ENCODE measurements at places on chromosomes 6 and 20.
A peak's percentile ranks its signal among the peaks of the same experiment; 100 is the strongest.

DNA sequence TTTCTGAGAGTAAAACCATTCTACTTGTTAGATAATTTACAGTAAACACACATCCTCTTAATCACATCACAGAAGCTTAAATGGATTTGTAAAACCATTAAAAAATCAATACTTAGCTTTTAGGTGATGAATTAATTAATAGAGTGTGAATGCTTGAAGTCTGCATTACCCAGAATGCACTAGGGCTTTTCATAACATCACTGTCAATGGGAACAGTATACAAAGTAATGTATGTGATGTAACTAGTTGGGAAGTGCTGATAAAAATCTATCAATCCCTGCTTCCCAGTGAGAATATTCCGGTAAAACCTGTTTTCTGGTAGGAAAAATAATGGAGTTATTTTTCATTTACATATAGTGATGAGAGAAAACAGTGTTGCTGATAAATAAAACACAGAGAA, 23.1 kb upstream of the HDGFL1 start:
- DNase-seq: no peak

GRCh38 chr6:35486005-35486925, 10.6 kb downstream of the TEAD3 start:
- no peak for DNase-seq

DNA sequence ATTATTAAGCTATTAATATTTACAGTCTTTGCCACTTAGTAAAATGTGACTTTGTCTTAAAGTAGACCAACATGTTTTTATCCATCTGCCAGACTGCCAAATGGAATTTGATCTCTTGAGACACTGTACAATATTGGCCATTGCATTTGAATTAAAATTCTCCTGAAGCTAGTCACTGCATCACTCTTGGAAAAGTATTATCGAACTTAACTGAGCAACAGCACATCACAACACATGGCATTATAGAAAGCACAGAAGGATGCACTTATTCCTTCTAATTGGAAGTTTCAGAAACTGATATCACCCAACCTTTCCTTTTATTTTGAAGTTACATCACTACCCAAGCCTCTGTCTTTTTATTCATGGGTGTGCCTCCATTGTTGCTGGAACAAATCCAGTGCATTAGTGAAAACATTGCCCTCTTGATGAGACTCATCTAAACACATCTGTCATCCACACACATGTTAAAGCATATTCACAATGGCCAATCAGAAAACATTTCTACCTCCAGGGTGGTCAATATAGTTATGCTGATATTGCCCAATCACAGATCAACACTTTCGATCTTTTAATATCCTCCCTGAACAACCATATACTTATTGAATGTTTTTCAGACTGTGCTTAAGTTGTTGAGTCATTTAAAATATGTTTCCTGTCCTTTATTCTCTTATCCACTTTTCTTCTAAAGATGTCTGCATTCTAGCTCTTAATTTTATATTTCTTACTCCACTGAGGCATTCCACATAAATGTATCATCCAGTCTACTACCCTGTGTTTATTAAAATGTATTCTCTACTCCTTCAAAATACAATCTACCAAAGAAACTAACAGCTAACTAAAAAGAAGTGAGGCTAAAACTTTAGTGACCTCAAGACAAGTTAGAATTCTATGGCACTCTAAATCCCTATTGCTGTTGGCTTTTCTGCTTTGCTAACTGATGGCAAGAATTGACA, 535.0 kb downstream of the RFPL4B start:
- DNase-seq: no peak

DNA sequence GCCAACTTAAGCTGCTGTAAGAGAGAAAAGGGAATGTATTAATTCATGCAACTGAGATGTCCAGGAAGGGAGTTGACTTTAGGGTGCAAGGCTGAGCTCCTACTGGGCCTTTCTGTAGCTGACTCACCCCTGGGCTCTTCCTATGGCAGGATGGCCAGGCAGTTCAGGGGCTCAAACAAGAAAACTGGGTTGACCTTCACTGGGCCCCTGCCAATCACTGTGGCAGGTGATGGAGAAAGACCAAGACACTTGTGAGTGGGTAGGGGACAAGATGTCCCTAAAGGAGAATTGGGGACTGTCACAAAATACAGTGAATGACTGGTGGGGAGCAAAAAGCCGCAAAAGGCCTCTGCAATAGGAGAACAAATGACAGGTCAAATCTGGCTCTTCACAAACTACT, 21.5 kb upstream of the RALGAPA2 start:
- DNase-seq: no peak

GRCh38 chr20:13169086-13169485, 52.0 kb upstream of the ISM1 start:
- DNase-seq: no peak

DNA sequence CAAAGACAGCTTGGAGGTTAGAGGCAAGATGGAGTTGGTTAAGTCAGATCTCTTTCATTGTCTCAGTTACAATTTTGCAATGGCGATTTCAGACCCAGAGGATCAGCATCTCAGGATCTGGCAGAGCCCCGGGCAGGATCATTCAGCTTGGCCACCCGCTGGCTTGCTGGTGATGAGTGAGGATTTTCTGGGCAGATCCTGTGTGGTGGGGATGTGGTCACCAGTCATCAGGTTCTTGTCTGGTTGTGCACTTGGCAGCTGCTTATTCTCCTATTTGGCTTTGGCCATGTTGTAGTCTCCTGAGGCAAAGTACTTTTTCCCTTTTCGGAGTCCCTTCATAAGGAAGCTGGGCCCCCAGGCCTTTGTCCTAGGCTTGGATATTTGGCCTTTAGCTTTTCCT, 953.9 kb downstream of the KIF16B start:
- DNase-seq: no peak

GRCh38 chr20:5531318-5532081, 214.7 kb upstream of the PROKR2 start:
- no peak for DNase-seq

DNA sequence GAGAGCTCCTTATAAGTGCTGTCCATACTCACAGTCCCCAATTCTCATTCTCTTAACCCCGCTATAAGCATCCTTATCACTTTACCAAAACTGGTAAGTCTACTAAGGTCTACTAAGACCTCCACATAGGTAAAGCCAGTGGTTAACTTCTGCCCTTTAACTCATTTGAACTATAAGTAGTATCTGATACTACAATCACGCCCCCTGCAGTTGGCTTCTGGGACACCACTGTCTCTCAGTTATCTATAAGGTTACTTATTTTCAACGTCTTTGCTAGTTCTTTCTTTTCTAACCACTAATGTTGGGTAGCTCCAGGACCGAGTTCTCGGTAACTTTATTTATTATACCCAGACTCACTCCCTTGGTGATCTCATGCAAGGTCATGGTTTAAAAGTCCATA, 142.6 kb downstream of the ARHGAP18 start:
- DNase-seq: peak; percentile 52

DNA sequence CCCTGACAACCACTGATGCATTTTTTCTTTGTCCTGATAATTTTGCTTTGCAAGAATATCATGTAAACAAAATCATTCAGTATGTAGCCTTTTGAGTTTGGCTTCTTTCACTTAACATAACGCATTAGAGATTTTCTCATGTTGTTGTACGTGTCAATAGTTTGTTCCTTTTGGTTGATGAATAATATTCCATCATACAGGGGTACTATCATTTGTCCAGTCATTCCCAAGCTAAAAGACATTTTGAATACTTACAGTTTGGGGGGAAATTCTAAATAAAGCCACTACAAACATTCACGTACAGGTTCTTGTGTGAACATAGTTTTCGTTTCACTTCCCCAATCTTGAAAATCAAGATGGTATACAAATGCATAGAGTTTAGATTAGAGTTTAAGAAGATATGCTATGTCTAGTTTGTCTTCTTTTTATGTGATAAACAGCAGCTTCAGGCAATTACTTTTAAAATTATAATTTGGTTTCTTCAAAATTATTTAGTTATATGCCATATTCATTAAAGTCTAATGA, 5.2 kb downstream of the HAO1 start:
- DNase-seq: no peak

DNA sequence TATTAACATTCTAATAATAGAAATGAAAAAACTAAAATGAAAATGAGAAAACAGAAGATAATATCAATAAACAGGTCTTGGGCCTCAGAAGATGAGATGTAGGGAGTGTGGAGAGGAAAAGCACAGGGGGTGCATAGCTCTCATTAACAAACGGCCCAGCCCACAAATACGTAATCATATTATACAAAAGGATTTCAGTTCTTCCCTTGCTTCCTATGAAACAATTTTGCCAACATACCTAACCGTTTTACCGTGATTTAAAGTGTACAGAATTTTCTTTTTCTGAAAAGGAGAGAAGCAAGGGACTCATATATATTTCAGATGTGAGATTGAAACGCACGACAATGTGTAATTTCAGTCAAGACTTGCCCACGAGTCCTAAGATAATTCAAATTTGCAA, 136.0 kb downstream of the HFE start:
- no peak for DNase-seq

DNA sequence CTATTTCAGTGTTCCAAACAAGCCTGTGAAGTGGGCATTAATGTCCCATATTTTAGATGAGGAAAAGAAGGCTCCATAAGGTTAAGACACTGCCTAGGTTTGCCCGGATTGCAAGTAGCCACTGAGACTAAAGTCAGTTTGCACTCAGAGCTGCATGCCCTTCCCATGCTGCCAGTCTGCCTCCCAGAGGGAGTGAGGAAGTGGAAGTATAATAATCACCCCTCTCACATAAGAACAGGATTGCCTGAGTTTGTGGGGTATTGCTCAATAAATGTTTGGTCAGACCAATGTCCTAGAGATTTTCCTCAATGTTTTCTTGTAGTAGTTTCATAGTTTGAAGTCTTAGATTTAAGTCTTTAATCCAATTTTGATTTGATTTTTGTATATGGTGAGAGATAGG, 43.9 kb upstream of the CLIC5 start:
- no peak for DNase-seq

DNA sequence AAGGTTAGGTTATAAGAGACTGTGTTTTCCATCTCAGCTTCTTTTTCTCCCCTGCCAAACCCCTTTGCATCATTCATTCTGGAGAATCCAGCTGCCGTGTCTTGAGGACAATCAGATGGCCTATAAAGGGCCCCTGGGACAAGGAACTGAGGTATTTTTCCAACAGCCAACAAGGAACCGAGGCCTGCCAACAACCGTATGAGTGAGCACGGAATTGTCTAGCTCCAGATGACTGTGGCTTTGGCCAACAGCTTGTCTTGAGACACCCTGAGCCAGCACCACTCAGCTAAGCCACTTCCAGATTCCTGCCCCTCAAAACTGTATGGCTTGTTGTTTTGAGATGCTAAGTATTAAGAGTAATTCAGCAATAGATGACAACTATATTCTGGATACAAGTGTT, 433.7 kb upstream of the HSF2 start:
- DNase-seq: no peak

DNA sequence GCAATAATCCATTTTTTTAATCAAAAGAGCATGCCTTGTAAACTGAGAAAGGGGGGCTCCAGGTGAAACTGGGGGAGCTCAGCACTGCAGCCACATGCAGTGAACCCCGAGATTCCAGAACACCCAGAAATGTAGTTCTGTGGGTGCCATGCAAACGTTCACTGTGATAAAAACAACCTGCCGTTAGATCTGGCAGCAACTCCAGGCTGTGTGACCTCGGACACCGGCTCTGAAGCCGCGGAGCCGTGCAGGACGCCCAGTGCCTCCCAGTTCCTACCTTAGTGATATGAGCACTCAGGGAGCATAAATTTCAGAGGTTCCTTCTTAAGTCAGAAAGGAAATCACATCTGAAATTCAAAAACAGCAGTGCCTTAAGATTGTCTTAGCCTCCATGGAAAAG, 85.4 kb upstream of the THBS2 start:
- no peak for DNase-seq
